ENCODE measurements at places on chromosomes 3 and 15.

- H3K27ac ChIP-seq = no peak overlapping the region
- H3K27me3 ChIP-seq = peaks cover 18% of the 10 kb centered on the region
- peaks cover 18% of the 10 kb centered on the region for H3K36me3 ChIP-seq
- DNase-seq = no peak
These were observed 63.2 kb upstream of the TNFSF10 start for GRCh38 chr3:172586436-172586835.

DNA sequence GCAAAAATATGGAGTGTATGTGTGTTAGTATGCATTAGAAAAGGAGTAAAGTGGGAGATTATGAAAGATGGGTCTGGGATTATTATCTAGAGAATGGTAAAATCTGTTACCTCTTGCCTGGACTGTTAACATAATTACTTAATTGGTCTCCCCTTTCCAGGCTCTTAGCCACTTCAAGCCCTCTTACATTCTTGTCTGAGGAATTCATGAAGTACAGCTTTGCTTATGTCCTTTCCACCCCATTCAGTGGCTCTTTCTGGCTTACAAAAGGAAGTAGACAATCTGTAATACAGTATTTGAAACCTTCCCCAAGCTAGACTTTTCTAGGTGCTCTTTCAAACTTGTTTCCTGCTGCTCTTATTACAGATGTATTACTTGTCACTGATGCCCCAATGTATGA lies 129.8 kb downstream of the MBNL1 start:
- peak overlapping the region; percentile 83 for H3K27ac ChIP-seq
- H3K27me3 ChIP-seq = no peaks in the 10 kb centered on the region
- peaks cover 7% of the 10 kb centered on the region for H3K36me3 ChIP-seq

DNA sequence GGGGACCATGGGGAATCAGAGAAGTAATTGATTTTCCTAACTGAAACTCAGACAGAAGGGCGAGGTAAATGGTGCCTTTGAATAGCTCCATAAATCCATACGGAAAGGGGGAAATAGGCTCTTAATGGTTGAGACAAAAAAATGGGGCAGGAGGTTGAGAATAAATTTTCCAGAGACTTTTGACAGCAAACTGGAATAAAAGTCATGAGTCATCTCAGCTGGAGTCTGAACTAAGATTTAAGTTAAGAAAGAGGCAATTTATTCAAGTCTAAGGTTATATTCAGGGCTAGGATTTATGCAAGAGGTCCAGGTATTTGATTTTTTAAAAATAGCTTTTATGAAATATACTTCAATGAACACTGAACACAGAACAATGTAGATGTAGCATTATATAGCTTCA lies 238.7 kb upstream of the RORA start:
- no peaks in the 10 kb centered on the region for H3K36me3 ChIP-seq
- H3K4me3 ChIP-seq = no peak overlapping the region
- H3K27me3 ChIP-seq = peaks cover 5% of the 10 kb centered on the region
- no peaks in the 10 kb centered on the region for H3K4me1 ChIP-seq

GRCh38 chr15:98483575-98484130 lies 164.7 kb upstream of the IGF1R start:
- peaks cover 19% of the 10 kb centered on the region for H3K27me3 ChIP-seq
- H3K27ac ChIP-seq = no peak overlapping the region
- no peak for DNase-seq
- no peaks in the 10 kb centered on the region for H3K4me1 ChIP-seq
- H3K4me3 ChIP-seq = no peak overlapping the region

- no peaks in the 10 kb centered on the region for H3K36me3 ChIP-seq
- no peak overlapping the region for H3K27ac ChIP-seq
- H3K27me3 ChIP-seq = no peaks in the 10 kb centered on the region
- no peaks in the 10 kb centered on the region for H3K4me1 ChIP-seq
These were observed 149.6 kb downstream of the CHL1 start for GRCh38 chr3:346186-346585.

GRCh38 chr3:151082880-151083838 lies 2.3 kb upstream of the MED12L start:
- peaks cover 4% of the 10 kb centered on the region for H3K4me1 ChIP-seq
- no peak overlapping the region for H3K4me3 ChIP-seq
- H3K36me3 ChIP-seq = peaks cover 3% of the 10 kb centered on the region
- peaks cover 62% of the 10 kb centered on the region for H3K27me3 ChIP-seq
- DNase-seq = no peak

DNA sequence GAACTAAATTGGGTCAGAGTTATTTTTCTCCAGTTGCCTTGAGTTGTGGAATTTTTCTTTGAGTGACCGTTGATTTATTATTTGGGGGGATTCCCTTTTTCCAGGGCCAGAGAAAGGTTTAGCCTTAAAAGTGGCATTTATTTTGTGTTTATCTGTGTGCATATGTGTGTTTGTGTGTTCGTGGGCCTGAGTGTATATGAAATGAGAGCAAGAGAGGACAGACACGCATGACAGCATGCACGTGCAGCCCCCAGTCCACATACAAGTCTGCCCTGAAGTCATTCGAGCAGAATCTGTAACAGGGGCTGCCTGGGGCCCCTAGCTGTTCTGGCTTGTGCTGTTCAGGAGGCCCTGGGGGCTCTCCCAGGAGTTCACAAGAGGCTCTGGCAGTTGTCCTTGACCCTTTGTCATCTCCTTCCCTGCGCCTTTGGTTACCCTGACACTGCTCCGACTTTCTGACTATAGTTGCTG lies 18.3 kb upstream of the TRAK1 start:
- H3K27ac ChIP-seq = no peak overlapping the region
- peaks cover 35% of the 10 kb centered on the region for H3K4me1 ChIP-seq
- no peak overlapping the region for H3K4me3 ChIP-seq
- DNase-seq = no peak

DNA sequence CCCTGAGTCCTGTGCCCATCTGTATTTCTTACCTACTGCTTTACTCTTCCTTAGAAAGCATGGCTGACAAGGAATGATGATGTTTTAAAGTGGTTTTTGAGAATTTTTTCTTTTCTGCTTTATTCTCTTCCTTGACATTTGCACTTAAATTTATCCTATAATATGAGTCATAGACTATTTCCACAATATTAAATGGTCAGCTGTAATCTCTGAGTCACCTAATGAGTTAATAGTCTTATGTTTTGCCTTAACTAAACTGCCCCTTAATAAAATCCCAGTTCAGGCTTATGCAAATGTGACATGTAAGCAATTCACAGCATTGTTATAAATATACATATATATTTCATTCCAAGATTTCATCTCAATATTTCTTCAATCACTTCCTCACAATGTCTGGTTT lies 23.8 kb downstream of the MEIS2 start:
- no peaks in the 10 kb centered on the region for H3K36me3 ChIP-seq
- H3K27me3 ChIP-seq = peaks cover 6% of the 10 kb centered on the region
- H3K4me1 ChIP-seq = no peaks in the 10 kb centered on the region
- no peak for DNase-seq
- H3K4me3 ChIP-seq = no peak overlapping the region
- no peak overlapping the region for H3K27ac ChIP-seq

GRCh38 chr15:51828621-51829375 lies 655 bp upstream of the TMOD3 start:
- no peak for DNase-seq
- H3K4me3 ChIP-seq = peak overlapping the region; percentile 94
- H3K27me3 ChIP-seq = no peaks in the 10 kb centered on the region
- no peaks in the 10 kb centered on the region for H3K36me3 ChIP-seq

DNA sequence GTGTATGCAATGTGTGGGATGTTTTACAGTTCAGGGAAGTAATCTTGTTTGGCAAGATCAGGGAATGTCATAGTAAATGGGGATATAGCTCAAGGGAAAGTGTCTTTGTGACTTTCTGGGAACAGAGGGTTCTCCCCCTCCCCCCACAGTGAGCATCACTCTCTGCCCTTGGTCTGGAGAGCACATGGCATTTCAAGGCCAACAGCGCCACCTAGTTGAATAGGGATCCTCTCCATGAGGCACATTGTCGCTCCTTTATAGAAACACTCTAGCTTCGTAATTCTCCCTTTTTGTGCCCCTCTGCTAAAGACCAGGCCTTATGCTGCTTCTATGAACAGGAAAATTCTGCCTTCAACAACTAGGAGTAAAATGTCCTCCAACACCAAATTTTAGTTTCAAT lies 37.1 kb upstream of the ARNT2 start:
- no peaks in the 10 kb centered on the region for H3K4me1 ChIP-seq
- peaks cover 6% of the 10 kb centered on the region for H3K36me3 ChIP-seq
- peaks cover 5% of the 10 kb centered on the region for H3K27me3 ChIP-seq
- H3K4me3 ChIP-seq = no peak overlapping the region

DNA sequence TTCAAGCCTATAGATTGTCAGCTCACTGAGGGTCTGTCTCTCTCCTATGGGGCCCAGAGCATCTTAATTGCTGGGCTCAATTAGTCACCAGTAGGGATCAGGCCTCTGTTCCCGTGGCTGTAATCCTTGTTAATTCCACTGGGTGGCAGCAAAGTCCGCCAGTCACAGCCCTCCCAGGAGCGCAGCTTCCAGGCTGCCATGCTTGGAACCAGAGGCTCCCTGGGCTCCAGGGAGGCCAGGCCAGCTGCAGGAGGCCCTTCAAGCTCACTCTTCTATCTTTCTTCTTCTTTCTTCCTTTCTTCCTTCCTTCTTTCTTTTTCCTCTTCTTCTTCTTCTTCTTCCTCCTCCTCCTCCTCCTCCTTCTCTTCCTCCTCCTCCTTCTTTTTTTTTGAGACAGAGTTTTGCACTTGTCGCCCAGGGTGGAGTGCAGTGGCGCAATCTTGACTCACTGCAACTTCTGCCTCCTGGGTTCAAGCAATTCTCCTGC lies 14.4 kb downstream of the RNU5B-1 start:
- peak; percentile 79 for DNase-seq
- no peaks in the 10 kb centered on the region for H3K36me3 ChIP-seq
- peaks cover 7% of the 10 kb centered on the region for H3K4me1 ChIP-seq
- H3K4me3 ChIP-seq = no peak overlapping the region

DNA sequence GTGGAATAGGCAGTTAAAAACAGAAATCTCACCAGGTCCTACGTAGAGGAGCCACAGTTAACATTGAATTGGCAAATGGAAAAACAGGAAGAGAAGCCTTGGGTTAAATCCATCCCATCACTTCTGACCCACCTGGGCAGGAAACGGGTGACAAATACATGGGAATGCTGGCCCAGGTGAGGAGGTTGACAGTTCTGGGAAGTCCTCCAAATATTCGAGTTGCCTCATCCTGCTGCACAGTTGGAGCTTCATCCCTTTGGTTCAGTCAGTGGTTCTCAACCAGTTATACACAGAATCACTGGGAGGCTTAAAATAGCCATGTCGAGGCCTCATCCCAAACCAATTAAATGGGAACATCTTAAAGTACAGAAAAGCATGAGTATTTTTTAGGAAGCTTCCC lies 5.3 kb downstream of the MYZAP start:
- H3K4me3 ChIP-seq = no peak overlapping the region
- H3K27me3 ChIP-seq = peaks cover 10% of the 10 kb centered on the region
- H3K27ac ChIP-seq = no peak overlapping the region
- no peaks in the 10 kb centered on the region for H3K4me1 ChIP-seq
- H3K36me3 ChIP-seq = no peaks in the 10 kb centered on the region

DNA sequence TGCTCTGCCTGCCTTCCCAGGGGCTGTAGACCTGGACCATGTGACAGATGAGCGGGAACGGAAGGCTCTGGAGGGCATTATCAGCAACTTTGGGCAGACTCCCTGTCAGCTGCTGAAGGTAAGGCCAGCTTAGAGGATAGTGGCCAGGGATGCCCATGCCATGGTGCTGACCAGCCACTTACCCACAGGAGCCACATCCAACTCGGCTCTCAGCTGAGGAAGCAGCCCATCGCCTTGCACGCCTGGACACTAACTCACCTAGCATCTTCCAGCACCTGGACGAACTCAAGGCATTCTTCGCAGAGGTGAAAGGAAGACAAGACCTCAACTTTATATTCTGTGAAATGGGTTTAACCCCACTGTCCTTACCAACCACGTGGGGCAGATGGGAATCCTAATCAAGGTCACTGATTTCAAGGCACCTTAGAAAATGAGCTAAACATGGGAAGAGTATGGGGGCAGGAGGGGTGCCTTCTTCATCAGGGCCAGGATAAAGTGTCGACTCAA lies 26.7 kb downstream of the NBEAL2 start:
- no peaks in the 10 kb centered on the region for H3K27me3 ChIP-seq
- H3K4me1 ChIP-seq = no peaks in the 10 kb centered on the region
- no peak overlapping the region for H3K27ac ChIP-seq
- no peak overlapping the region for H3K4me3 ChIP-seq
- DNase-seq = no peak
- H3K36me3 ChIP-seq = peaks cover 4% of the 10 kb centered on the region

DNA sequence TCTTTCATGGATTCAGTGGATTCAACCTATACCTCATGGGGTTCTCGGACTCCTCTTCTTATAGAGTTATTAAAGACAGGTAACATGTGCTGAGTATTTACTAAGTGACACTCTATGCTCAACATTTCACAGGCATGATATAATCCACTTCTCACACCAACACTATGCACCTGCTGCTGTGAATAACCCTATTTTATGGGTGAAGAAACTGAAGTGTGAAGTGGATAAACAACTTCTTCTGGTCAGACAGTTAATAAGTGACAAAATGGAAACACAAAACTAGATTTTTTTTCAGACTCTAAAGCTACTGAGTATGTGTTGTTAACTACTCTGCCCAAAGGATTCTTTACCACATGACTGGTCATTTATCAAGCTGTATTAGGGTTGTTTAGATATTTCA lies 403.5 kb downstream of the DIPK2A start:
- no peaks in the 10 kb centered on the region for H3K27me3 ChIP-seq
- no peaks in the 10 kb centered on the region for H3K4me1 ChIP-seq
- no peaks in the 10 kb centered on the region for H3K36me3 ChIP-seq
- no peak overlapping the region for H3K4me3 ChIP-seq

- no peaks in the 10 kb centered on the region for H3K36me3 ChIP-seq
- no peak overlapping the region for H3K4me3 ChIP-seq
- H3K27ac ChIP-seq = no peak overlapping the region
- H3K27me3 ChIP-seq = no peaks in the 10 kb centered on the region
- no peaks in the 10 kb centered on the region for H3K4me1 ChIP-seq
These were observed 32.5 kb downstream of the DCUN1D1 start for GRCh38 chr3:182947888-182948287.

DNA sequence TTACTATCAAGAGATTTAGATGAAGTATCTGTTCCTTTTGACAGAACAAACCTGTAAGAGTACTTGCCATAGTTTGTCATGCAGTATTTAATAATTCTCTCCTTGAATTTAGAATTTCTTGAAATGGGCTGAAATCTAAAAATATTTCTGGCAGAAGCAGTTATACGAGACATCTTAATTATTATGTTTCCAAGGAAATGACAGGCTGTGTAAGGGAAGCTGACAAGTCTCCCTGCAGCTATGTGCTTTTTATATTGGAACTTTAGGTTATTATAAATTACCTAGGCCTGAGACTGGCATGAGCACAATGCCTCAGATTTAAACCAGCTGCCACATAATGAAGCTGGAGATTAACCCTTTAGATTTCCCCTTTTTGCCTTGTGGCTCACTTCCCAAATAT lies 365.0 kb upstream of the EPHA6 start:
- H3K36me3 ChIP-seq = no peaks in the 10 kb centered on the region
- no peak overlapping the region for H3K4me3 ChIP-seq
- H3K27me3 ChIP-seq = no peaks in the 10 kb centered on the region
- no peaks in the 10 kb centered on the region for H3K4me1 ChIP-seq

DNA sequence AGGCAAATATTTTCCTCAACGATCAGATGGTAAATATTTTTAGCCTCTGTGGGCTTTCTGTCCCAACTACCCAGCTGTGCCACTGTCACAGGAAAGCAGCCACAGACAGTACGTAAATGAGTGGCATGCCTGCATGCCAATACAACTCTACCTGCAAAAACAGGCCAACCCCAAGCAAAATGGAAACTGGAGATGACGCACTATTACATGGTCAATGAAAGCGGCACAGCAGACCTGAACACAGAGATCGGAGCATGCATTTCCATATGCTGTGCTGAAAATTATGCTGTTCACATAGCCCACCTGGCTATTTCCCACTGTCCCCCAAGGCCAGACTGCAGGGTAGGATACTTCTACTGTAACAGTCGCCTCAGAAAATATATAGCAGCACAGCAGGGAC lies 57.8 kb downstream of the HERC2 start:
- DNase-seq = no peak
- peaks cover 4% of the 10 kb centered on the region for H3K36me3 ChIP-seq
- H3K27me3 ChIP-seq = no peaks in the 10 kb centered on the region
- H3K27ac ChIP-seq = no peak overlapping the region

Measured in activated T-cell treated with anti-CD3 and anti-CD28 coated beads, Interleukin-2, amount 50 U/mL, for 72 hours (primary cell).